ENCODE measurements at places on chromosomes 3 and 15. TPM values are rescaled to one million over a fixed set of nuclear protein-coding genes. Genes with fewer than 3 reads are reported as not detected.

DNA sequence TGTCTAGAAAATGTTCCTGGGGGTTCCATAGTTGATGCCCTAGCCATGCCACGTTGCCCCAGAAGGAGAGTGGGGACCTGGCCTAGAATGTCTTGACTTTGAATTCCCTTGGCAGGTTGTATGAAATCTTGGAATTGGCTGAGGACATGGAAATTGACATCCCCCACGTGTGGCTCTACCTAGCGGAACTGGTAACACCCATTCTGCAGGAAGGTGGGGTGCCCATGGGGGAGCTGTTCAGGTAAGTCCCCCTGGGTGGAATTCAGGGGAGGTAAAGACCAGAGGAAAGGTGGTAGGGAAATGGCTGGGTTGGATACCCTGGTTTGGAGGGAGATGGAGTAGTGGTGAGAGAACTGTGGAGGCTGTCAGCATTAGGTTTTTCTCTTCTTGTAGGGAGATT is 8.9 kb upstream of the FAM131A start:
- H3K4me3 ChIP-seq, result no peak overlapping the region
- H3K36me3 ChIP-seq, result peaks cover 83% of the 10 kb centered on the region
- no peak for DNase-seq
- peaks cover 24% of the 10 kb centered on the region for H3K4me1 ChIP-seq

- no peak overlapping the region for H3K4me3 ChIP-seq
- no peaks in the 10 kb centered on the region for H3K27me3 ChIP-seq
- no peaks in the 10 kb centered on the region for H3K36me3 ChIP-seq
- DNase-seq, result no peak
- no peaks in the 10 kb centered on the region for H3K4me1 ChIP-seq
These were observed 238.5 kb downstream of the NSUN3 start for GRCh38 chr3:94301366-94301765.

DNA sequence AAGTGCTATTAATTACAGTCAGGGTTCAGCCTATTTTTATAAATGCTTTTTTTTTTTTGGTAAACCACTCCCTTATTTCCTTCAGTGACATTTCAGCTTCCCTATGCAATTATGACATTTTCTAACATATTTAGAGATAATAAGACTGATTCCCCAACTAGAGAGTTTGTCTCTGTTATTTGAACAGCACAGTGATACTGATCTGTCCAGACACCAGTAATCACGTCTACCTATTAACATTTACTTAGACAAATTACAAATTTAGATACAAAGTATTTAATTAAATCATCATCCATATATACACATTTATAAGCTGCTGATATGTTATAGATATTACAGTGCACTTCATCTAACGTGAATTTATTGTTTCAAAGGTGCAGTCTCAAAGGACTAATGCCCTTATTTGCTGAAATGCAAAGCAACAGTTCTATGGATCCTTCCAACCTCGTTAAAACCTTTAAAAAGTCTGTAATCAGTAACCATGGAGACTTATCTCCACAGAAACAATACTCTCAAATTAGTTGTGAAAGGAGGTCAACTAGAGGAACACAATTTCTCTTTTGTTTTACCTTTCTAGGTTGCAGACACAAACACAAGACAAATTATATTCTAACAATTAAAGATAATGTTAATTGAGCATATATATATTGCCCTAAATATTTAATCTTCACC is 1531.1 kb downstream of the SI start:
- no peak overlapping the region for H3K27ac ChIP-seq
- no peak for DNase-seq
- H3K27me3 ChIP-seq, result no peaks in the 10 kb centered on the region
- H3K4me3 ChIP-seq, result no peak overlapping the region

The EFCC1 gene
- total RNA-seq, result 0.09 TPM

DNA sequence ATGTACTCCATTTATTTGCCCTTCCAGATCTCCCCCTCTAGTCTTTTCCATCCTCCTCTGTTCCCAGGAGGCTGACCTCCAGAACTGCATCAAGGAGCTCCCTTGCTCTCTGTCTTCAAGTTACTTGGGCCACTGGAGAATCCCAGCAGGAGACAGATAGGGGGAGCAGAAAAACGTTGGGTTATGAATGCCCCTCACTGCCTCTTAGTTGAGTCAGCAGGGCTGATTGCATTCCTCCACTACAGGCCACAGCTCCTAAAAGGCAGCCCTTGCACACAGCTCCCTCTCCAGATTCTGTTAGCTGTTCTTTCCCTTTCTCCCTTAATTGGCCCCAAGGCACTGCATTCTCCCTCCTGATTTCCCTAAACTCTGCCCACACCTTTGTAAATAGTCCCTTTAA is 12.4 kb upstream of the CEP152 start:
- H3K27ac ChIP-seq, result no peak overlapping the region
- DNase-seq, result no peak
- no peaks in the 10 kb centered on the region for H3K4me1 ChIP-seq
- no peak overlapping the region for H3K4me3 ChIP-seq
- H3K27me3 ChIP-seq, result peaks cover 20% of the 10 kb centered on the region

DNA sequence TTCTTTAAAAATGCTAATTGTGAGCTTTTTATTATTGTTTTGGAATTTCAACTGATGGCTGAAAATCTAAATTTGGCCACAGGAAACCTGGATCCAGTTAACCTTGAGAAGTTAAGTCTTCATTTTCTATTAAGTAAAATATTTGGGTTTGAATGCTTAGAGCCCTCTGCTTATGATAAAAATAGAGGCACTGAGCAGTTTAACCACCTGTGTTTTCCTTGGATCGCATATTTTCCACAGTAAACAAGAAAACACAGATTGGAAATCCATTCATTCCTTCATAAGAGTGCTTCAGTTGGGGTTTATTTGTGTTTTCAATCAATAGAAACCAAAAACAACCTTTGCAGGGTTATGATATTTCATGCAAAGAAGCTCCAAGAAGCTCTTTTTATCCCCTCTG is 77.2 kb upstream of the HES1 start:
- H3K4me3 ChIP-seq, result no peak overlapping the region
- H3K27ac ChIP-seq, result no peak overlapping the region
- no peak for DNase-seq
- peaks cover 7% of the 10 kb centered on the region for H3K4me1 ChIP-seq
- H3K27me3 ChIP-seq, result peaks cover 36% of the 10 kb centered on the region
- H3K36me3 ChIP-seq, result no peaks in the 10 kb centered on the region

- no peak overlapping the region for H3K4me3 ChIP-seq
- peaks cover 23% of the 10 kb centered on the region for H3K27me3 ChIP-seq
- no peak for DNase-seq
- H3K27ac ChIP-seq, result no peak overlapping the region
- no peaks in the 10 kb centered on the region for H3K4me1 ChIP-seq
- H3K36me3 ChIP-seq, result no peaks in the 10 kb centered on the region
These were observed 93.6 kb upstream of the POU1F1 start for GRCh38 chr3:87370007-87370406.

GRCh38 chr15:66309828-66310227 is 16.5 kb downstream of the DIS3L start:
- no peak overlapping the region for H3K4me3 ChIP-seq
- no peaks in the 10 kb centered on the region for H3K27me3 ChIP-seq
- H3K36me3 ChIP-seq, result peaks cover 20% of the 10 kb centered on the region
- H3K4me1 ChIP-seq, result no peaks in the 10 kb centered on the region
- DNase-seq, result no peak
- H3K27ac ChIP-seq, result no peak overlapping the region

The ISG20 gene
- total RNA-seq, result 155 TPM

GRCh38 chr3:134681522-134681900 is 30.7 kb upstream of the KY start:
- H3K27me3 ChIP-seq, result no peaks in the 10 kb centered on the region
- no peaks in the 10 kb centered on the region for H3K36me3 ChIP-seq
- H3K27ac ChIP-seq, result no peak overlapping the region
- no peaks in the 10 kb centered on the region for H3K4me1 ChIP-seq
- DNase-seq, result no peak

The PIK3CA gene
- total RNA-seq, result 18.5 TPM

- no peak overlapping the region for H3K27ac ChIP-seq
- DNase-seq, result no peak
- no peak overlapping the region for H3K4me3 ChIP-seq
- peaks cover 3% of the 10 kb centered on the region for H3K4me1 ChIP-seq
- H3K27me3 ChIP-seq, result peaks cover 8% of the 10 kb centered on the region
These were observed 342.4 kb upstream of the THBS1 start for GRCh38 chr15:39238443-39238842.

The DPPA4 gene
- total RNA-seq, result not detected

The CHRD gene
- not detected for total RNA-seq

The SERPINI2 gene
- total RNA-seq, result not detected

DNA sequence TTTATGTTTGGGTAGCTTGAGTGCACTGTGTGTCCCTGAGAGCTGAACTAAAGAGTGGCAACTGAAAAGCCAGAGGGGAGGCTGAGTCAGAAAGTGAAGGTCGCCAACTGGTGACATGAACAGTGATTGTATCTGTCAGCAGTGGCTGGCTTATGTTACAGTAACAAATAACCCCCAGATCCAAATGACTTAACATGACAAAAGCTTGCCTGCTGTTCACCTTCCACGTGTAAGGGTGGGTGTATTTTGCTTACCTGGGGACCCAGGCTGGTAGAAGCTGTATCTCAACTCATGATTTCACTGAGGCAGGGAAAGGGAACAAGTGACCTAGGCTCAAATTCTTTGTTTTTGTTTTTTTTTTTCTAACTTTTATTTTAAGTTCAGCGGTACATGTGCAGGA is 147.3 kb downstream of the THSD4 start:
- H3K36me3 ChIP-seq, result no peaks in the 10 kb centered on the region
- no peak overlapping the region for H3K4me3 ChIP-seq
- no peak overlapping the region for H3K27ac ChIP-seq
- no peaks in the 10 kb centered on the region for H3K4me1 ChIP-seq
- DNase-seq, result no peak

The FAN1 gene
- total RNA-seq, result 14.8 TPM
